ENCODE measurements at places on chromosomes 6 and 20.

DNA sequence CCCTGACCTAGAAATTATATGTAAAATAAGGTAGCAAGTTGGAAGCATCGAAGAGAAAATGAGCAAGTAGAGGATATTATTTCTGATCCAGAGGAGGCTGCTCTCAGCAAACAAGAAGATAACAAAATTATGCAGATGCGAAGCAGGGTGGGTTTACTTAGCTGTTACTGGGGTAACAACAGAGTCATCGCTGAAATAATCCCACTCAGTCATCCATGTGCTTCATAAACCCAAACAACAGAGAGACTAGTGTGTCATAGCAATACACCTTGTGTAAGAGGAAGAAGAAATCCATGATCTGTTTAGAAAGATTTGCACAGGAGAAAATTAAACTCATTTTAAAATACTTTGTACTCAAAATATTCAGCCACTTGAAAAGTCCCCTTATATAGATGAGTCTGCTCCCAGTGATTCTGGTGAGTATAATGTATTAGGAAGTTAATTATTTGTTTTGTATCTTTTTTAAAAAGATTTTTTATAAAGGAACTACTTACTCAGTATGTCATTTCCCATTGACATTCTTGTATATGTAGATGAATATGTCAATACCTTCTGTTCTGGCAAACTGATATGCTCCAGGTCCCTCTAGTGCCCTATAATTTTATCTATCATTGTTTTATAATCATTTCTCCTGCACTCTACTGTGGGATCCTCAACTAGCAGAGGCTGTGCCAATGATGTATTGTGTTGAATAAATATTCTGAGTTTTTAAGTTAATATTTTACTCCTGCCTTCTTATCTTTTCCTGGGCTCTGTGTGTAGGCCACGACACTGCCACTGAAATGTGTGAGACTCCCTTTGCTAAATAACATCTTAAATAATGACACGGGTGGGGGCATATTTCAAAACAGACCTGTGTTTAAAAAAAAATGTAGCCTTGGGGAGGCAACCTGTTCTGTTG is 8.6 kb upstream of the HIVEP2 start:
- DNase-seq: no peak

GRCh38 chr6:15775741-15776140 is 112.9 kb upstream of the DTNBP1 start:
- no peak for DNase-seq

- no peak for DNase-seq
Observed at GRCh38 chr6:167708501-167709094, 118.1 kb upstream of the AFDN start.

- no peak for DNase-seq
Observed at GRCh38 chr6:26172608-26172968, 85.4 kb downstream of the HFE start.

GRCh38 chr6:13883966-13884365 is 40.8 kb upstream of the RNF182 start:
- no peak for DNase-seq

DNA sequence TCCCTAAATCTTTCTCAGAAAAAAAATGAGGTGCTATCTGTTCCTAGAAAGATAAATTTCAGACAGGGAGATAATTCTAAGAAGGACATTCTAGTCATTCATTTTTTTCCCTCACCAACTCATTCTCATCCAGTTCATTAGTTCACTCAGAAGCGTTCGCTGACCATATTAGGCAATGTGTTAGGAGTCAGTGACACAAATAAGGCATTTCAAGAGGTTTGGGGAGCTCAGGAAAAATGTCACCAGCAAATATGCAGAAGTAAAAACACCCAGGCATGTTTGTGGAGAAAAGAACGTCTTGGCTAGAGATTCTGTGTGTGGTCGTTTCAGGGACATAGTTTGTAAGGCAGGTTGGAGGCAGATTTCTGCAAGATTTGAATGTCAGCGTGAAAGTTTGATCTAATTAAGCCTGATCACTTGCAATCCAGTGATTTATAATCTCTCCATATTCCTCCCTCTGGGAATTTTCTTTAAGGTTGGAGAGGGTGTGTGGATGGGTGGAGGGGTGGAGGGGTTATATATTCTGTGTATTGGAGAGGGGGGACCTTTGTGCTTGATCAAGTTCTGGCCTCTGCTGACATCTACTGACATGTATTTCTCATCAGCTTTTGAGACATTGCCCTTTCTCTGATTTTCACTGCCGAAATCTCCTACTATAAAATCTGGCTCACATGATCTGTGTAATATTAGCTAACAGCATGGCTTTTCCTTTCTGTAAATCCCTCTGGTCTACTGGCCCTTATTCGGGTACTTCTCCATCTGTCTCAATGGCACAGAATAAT is 3.6 kb downstream of the MYCT1 start:
- no peak for DNase-seq

DNA sequence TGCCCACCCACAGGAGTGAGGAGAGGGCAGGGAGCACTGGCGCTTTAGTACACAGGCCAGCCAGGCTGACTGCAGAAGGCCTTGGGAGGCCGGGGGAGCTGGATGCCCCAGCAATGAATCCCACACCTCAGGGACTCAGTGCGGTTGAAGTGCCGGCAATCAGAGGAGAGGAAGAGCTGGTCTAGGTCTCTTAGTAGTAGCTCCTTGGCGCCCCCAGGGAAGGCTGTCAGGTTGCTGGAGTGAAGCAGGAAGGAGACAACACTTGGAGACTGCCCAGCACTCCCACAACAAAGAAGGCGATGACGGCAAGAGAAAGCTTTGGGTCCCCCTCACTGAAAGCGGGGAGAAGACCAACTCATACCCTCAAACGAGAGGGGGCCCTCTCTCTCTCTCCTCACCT is 8.3 kb upstream of the TNXB start:
- DNase-seq: no peak

- no peak for DNase-seq
Observed at GRCh38 chr6:17965397-17965796, 22.0 kb downstream of the KIF13A start.

DNA sequence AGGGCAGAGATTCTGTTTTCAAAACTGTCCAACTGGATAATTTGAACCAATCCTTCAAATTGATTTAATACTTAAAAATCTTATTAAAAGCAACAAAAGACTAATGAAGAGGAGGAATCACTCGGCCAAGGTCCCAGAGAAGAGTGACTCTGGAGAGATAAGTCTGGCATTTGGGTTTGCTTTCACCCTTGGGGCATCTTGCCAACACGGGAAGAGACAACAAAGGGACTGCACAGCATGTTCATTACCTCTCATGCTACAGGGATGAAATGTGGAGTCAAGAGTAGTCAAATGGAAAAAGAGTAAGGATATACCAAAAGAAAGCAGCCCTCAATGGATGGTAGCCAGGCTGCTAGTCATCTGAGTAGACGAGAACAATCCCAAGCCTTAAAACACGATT is 68.2 kb downstream of the KHDRBS2 start:
- DNase-seq: no peak

GRCh38 chr6:144722925-144723324 is 437.8 kb downstream of the UTRN start:
- no peak for DNase-seq

- no peak for DNase-seq
Observed at GRCh38 chr6:143733510-143733909, 55.7 kb downstream of the PHACTR2 start.

DNA sequence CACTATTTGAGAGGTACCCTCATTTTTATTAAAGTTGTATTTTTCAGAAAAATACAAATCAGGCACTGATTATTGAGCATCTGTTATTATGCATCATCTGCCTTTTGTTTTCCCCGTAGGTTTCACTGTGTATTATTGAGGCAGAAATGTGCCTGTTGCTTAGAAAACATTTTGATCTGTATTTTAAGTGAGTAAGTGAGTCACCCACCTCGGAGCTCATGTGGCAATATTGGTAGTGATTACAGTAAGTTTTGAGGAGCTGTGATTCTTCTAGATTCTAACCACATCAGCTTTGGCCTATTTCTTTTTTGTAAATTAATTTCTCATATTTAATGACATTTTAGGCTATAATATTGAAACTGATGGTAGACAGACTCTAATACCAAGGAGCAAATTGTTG is 59.6 kb upstream of the LAMP5 start:
- DNase-seq: no peak

DNA sequence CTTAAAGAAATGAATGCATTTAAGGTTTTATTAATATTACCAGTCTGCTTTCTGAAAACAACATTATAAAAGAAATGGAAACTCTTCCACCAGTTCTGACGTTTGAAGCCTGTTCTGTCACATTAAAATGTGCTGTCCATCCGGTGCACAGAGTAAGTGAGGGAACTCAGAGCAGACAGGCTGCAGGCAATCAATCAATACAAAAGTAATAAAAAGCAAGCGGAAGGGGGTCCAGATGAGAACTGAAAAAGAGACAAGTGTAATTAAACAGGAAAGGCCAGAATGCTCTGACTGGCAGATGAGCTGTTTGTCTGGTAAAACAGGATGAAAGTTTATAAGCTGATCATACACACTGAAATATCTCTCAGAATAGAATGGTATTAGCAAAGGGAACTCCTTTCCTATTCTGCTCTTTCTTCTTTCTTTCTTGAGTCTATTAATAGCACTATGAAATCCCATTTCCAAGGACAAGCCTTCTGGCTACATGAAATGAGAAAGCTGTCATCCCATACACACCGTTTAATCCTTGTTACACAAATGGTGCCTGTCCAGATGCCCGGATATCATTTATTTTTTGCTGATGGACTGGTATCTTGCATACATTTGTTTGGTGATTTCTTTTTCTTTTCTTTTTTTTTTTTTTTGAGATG is 94.3 kb downstream of the RAMACL start:
- DNase-seq: no peak

GRCh38 chr20:11008444-11009033 is 334.7 kb upstream of the JAG1 start:
- no peak for DNase-seq

- DNase-seq: no peak
Observed at GRCh38 chr6:73308712-73309534, 45.2 kb downstream of the DPPA5 start.

- no peak for DNase-seq
Observed at GRCh38 chr20:48627737-48628128, 200.1 kb downstream of the PREX1 start.

- DNase-seq: no peak
Observed at GRCh38 chr6:81700414-81700813, 52.1 kb downstream of the TENT5A start.

DNA sequence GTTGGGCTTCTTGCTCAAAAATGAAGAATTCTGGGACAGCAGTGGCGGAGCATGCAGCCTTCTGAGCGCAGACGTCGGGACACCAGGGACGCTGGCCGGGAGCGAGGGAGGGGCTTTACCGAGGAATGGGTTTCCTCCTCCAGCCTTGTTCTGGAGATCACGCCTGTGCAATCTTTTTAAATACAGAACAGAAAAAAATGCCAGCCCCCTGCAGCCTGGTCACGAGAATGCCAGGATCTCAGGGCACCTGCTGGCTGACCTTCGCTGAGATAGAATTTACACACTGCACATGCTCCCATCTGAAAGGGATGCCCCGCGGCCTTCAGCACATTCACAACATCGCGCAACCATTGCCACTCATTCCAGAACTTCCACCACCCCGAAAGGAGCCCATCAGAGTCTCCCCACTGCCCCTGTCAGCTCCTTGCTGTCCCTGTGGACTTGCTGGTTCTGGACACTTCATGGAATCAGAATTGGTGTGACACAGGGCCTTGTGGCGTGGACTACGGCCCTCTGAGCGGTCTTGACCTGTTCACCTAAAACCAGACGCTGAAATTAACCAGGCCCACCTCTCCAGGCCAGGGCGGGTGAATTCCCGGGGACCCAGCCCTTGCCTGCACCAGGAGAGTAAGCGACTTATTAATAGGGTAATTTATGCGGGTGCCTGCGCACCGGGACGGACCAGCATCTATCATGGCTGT is 20.6 kb upstream of the BHLHE23 start:
- no peak for DNase-seq

- no peak for DNase-seq
Observed at GRCh38 chr6:168778201-168778600, 337.2 kb downstream of the SMOC2 start.

DNA sequence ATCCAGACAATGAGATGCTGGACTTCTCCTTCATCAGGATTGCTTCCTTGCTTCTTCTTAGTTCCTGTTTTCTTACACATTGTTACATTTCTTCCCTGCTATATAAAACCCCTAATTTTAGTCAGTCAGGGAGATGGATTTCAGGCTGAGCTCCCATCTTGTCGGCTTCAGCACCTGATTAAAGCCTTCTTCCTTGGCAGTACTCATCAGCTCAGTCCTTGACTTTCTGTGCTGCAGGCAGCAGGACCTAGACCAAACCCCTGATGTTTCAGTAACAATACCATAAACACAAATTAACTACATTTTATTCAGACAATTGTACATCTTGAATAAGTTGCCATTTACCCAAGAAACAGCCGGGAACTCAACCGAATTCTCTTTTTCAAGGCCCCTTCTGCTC is 156.4 kb upstream of the RREB1 start:
- DNase-seq: no peak

- no peak for DNase-seq
Observed at GRCh38 chr6:159646733-159647132, 46.3 kb downstream of the SOD2 start.

- DNase-seq: no peak
Observed at GRCh38 chr20:23415959-23416583, 5.2 kb downstream of the NAPB start.

GRCh38 chr6:82298012-82298411 is 50.5 kb upstream of the IBTK start:
- DNase-seq: no peak

- no peak for DNase-seq
Observed at GRCh38 chr20:8368670-8369069, 236.6 kb downstream of the PLCB1 start.

- no peak for DNase-seq
Observed at GRCh38 chr6:165389534-165389933, 80.1 kb upstream of the C6orf118 start.

DNA sequence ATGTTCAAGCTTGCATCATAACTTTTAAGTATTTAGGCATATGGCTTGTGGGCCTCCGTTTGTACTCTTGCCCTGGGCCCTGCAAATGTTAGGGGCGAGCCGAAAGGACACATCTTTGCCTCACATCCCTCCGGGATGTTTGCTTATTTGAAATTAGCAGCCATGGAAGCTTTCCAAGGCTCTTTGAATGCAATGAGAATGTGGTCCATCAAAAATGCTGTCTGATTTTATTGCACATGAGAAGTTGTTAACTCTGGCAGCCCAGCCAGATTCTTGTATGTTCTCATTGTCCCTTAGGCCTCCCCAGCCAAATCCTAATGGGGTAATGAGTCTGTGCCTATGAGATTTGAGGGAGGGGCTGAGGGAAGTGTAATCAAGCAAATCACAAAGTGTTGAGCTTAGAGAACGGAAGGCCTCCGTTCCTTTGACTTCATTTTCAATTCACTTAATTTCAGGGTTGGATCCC is 261.2 kb upstream of the MARCKS start:
- DNase-seq: no peak

DNA sequence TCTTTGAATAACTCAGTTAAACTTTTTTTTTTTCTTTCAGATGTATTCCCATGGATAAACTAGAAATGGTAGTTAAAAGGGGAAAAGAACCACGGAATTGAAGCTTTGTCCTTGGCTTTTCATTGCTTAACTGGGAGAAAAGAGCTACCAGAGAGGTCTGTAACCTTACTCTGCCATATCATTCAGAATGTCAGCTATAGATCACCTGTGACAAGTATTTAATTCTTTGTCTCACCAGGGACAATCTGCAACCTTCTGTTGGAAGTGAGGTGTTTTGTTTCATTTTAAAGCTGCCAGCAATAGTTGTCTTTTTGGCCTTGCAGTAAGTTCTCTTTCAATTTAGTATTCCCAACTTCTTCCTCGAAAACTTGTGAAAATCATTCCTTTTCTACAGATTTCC is 618.4 kb downstream of the FRK start:
- no peak for DNase-seq

Data from stimulated activated CD4-positive, alpha-beta T cell treated with anti-CD3 and anti-CD28 coated beads, Interleukin-1b, Interleukin-23, amount 100 ng/mL, for 1 hour (primary cell).